ENCODE measurements at places on chromosomes 4 and X.

GRCh38 chrX:148599404-148599803 lies 99.0 kb downstream of the AFF2 start:
- H3K27me3 ChIP-seq, result no peaks in the 10 kb centered on the region
- H3K27ac ChIP-seq, result no peak overlapping the region
- no peaks in the 10 kb centered on the region for H3K4me1 ChIP-seq
- H3K4me3 ChIP-seq, result no peak overlapping the region

DNA sequence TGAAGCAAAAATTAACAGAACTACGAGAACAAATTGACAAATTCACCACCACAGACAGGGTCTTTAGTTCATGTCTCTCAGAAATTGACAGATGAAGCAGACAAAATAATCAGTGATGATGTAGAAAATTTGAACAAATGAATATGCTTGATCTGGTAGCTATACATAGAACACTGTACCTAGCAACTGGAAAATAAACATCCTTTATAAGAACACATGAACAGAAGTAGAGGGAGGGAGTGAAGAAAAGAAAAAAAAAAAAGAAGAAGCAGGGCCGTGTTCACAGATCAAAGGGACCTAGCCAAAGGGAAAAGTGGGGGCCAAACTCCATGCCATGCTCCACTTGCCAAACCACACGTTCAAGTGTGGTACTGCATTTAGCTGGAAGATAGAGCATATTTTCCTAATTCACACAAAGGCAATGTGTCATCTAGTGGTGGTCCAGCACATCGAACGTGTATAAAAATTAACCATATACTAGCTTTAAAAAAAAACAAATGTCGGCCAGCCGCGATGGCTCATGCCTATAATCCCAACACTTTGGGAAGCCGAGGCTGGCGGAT lies 5.6 kb upstream of the THOC2 start:
- no peak overlapping the region for H3K4me3 ChIP-seq
- DNase-seq, result no peak
- no peak overlapping the region for H3K27ac ChIP-seq
- peaks cover 2% of the 10 kb centered on the region for H3K27me3 ChIP-seq
- no peaks in the 10 kb centered on the region for H3K36me3 ChIP-seq
- H3K4me1 ChIP-seq, result peaks cover 18% of the 10 kb centered on the region

DNA sequence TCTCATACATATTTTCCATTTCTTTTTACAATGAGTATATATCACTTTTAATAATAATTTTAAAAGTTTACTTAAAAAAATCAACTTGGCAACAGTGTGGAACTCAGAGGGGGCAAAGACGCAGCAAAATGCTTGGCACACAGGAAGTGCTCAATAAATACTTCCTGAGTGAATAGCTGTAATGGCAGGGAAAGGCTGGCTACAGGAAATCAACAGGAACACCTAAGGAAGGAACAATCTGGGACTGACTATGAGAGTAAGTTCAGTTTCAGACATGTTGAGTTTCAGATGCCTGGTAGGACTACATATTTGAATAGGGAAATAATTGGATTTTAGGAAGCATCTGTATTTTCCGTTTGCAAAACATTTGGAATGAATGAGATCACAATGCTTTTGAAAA lies 137.6 kb downstream of the SCLT1 start:
- no peaks in the 10 kb centered on the region for H3K4me1 ChIP-seq
- no peak overlapping the region for H3K27ac ChIP-seq

DNA sequence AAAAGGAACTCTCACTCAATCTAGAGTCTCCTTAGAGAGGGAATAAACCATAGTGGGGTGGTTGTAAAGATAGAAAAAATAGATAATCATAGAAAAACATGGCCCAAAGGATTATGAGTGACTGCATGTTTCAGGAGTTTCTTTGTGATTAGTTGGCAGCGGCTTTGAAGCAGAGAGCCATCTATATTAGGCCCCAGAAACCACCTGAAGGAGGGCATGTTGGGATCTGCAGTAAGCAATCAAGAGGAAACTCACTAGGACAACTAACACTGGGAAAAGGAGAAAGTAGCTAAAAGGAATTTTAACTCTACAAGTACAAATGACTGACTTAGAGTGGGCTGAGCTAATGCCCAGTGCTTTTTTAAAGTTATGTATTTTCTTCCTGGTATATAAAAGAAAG lies 269.2 kb upstream of the NRK start:
- H3K4me1 ChIP-seq, result no peaks in the 10 kb centered on the region
- no peaks in the 10 kb centered on the region for H3K27me3 ChIP-seq
- H3K27ac ChIP-seq, result no peak overlapping the region

DNA sequence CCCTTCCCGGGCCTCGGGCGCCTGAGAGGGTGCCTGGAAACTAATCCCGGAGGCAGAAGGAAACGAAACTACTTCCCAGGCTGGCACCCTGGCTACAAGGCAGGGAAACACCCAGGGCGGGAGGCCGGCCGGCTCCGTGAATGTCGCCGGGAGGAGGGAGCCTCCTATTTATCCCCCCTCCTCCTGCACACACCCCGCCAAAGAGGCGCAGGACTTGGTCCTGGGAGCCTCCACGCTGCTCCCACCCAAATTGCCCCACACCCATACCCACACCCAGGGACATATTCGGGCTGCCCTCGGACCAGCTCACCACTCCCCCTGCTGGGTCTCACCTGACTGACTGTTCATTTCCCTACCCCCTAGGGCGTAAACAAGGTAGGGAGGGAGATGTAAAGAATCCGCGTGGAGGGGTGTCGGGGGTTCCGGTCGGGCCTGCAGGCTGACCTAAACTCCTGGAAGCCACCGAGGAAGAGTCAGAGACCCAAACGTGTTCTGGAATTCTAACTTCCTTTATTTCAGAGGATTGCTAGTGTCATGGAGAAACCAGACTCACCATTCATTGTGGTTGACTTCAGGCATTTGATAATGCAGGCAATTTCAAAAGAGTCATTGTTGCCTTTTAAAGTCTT lies at the start of gene BTC:
BTC (minus strand) TSS at position 142 of the 629 bp plus-strand sequence. CDS start 198 bp downstream, outside the sequence.
- H3K27me3 ChIP-seq, result peaks cover 32% of the 10 kb centered on the region
- no peaks in the 10 kb centered on the region for H3K4me1 ChIP-seq
- H3K36me3 ChIP-seq, result no peaks in the 10 kb centered on the region
- no peak within 1 kb of the TSS for H3K27ac ChIP-seq
